ENCODE measurements at places on chromosomes 12 and 14.

DNA sequence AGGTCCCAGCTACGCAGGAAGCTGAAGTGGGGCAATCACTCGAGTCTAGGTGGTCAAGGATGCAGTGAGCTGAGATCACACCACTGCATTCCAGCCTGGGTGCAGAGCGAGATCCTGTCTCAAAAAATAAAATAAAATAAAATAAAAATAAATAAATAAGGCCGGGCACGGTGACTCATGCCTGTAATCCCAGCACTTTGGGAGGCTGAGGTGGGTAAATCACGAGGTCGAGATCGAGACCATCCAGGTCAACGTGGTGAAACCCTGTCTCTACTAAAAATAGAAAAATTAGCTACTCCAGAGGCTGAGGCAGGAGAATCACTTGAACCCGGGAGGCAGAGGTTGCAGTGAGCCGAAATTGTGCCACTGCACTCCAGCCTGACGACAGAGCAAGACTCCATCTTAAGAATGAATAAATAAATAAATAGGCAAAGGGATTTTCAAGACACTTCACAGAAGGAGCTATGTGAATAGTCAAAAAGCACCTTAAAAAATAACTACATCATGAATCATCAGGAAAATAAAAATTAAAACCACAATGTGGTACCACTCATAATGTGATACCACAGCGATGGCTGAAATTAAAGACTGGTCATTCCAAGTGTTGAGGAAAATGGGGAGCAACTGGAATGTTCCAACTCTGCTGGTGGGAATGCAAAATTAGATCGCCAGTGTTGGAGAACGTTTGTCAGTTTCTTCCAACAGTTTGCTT, 92.9 kb upstream of the TBX3 start:
- no peak for DNase-seq

DNA sequence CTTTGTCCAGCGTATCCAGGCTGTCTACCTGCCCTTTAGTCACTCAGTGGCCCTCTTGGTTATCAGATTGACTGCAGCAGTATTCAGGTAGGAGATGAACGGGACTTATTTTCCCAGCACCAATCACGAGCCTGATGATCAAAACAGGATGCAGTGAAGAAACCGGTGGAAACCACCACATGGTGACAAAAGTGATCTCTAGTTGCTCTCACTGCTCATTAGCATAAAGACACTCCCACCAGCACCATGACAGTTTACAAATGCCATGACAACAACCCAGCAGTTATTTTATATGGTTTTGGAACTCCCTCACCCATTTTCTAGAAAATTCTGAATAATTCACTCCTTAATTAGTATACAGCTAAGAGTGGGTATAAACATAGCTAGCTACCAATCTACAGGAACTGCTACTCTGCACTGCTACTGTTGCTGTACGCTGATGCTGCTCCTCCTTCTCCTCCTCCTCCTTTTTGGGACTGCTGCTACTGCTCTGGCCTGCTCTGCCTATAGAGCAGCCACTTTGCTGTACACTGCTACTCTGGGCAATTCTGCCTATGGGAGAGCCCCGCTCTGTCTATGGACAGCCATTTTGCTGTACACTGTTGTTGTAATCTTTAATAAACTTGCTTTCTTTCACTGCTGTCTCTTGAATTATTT, 142.5 kb upstream of the SSTR1 start:
- no peak for DNase-seq

DNA sequence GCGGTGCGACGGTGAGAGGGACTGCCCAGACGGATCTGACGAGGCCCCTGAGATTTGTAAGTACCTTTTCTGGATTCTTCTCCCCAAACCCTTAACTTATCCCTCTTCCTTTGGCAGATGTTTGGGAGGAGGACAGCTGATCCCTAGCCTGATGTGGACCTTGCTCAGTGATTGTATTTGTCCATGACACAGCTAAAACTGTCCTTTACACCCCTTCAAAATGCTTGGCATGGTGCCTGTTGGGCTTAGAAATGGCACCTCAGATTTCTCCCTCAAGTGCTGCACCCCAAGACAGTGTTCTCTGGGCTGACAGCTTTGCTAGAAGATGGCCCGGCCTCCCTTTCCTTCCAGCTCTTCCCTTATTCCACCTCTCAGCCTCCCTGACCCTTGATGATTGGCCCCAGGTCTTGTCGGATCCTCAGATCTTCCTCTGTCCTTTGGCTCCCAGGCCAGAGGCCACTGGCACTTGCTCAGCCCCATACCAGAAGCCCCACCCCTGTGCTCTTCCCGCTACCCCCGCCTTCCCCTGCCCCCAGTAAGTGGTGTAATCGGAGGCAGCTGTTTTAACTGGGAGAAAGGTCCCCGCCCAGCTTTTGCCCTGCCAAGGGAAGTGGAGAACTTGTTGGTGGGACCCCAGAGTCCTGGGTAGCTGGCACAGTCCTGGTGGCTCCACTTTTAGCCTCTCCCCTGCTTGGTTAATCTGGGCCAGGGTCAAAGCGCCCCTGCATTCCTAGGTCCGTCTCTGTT, 8.7 kb downstream of the LRP1-AS start:
- no peak for DNase-seq

GRCh38 chr14:78340250-78340649, 170.1 kb downstream of the NRXN3 start:
- no peak for DNase-seq

GRCh38 chr14:22748631-22749068, 17.8 kb upstream of the OXA1L start:
- no peak for DNase-seq

DNA sequence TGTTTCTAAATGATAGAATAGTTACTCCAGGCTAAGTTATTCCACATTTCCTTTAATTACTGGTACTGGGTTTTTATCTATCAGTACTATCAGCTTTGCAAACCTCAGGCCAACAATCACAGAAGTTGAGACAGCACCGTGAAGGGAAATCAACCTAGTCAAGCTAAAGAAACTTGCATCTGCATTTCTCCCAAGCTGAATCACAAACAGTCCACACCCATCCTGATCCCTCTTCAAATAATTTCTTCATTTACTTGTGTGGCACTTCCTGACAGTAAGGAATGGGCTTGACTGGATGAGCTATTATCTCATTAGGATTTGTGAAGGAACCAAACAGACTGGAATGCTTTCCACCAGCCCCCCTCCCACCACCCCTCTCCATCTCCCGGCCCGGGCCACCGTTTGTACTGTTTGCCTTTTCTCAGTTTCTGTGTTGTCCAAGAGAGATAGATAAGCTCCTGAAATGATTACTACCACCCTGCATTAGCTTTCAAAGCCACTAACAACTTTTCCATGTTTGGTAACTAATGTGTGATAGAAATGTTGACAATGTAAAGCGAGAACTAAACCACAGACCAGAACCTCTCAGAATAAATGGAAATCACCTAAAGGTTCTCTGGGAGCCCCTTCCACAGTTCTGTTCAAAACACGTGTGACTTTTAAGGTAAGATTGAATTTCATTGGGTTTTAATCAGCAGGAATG, 236.3 kb downstream of the SLC25A21 start:
- no peak for DNase-seq

All from posterior cingulate gyrus (tissue), 11 donors.